ENCODE measurements at places on chromosomes 16 and 17.

GRCh38 chr17:59521465-59522126 lies 43.8 kb upstream of the DHX40 start:
- DNase-seq: peak; percentile 22

DNA sequence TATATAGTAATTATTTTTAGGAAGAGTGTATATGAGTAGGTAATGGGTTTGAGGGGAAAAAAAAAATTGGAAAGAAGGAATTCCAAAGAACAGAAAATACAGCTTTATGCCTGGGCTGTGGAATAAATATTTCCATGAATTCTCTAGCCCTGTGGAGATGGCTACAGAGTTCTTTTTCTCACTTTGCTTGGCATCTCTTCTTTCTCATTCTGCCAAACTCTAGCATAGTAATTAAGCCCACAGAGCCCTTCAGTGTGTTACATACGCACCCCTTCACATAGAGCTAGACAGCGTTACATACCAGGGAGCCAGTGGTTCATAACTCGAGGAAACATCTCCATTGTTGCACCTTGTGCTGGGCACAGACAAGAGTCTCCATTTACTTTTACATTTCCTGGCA lies 621.1 kb downstream of the CDH8 start:
- no peak for DNase-seq

GRCh38 chr17:27407916-27408864 lies 48.1 kb upstream of the KSR1 start:
- DNase-seq: no peak

DNA sequence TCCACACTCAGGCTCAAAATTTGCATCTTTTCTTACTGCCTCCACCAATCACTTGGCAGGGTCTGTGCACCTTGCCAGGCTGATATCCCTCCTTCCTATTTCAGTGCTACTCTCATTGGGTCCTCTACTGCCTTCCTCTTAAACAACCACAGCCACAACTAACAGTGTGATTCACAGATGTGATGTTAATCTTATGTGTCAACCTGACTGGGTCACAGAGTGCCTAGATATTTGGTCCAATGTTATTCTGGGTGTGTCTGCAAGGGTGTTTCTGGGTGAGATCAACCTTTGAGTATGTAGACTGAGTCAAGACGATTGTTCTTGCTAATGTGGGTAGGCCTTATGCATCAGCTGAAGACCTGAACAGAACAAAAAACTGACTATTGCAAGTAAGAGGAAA lies 51.3 kb upstream of the IRX6 start:
- DNase-seq: no peak

DNA sequence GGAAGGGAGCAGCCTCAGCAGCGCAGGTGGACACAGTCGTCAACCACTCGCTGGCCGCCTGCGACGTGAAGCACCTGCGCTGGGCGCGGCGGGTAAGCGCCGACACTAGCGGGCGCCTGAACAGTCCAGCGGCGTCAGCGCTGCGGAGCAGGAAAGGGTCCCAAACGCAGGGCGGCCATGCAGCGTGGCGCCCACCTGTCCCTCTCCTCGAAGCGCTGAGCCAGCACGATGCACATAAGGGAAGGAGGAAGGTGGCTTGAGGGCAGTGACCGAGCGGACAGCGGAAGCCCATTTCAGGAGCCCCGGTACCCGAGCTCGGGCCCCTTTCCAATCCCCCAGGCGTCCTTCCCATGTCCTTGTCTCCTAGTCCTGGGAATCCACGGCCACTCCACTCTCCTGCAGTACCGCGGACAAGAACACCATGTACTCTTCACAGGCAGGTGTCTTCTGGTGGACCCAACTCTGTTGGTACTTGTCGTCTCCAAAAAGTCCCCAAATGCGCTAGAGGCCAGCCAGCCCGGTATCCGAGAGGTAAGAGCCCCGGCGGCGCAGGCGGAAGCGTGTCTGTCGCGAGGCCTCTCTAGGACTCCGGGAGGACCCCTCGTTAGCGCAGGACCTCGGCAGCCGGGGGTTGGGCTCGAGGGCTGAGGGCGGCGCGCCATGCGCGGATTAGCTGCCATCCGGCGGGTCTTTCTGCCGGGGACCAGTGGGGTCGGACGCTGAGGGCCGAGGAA lies 14.4 kb downstream of the ZNF232 start:
- DNase-seq: peak; percentile 29

- no peak for DNase-seq
Observed at GRCh38 chr17:73511719-73512115, 132.5 kb downstream of the SDK2 start.

Data from effector CD8-positive, alpha-beta T cell (primary cell).